ENCODE measurements at places on chromosomes 12 and 14.

GRCh38 chr12:47808050-47808449 is 11.7 kb downstream of the HDAC7 start:
- DNase-seq = no peak

DNA sequence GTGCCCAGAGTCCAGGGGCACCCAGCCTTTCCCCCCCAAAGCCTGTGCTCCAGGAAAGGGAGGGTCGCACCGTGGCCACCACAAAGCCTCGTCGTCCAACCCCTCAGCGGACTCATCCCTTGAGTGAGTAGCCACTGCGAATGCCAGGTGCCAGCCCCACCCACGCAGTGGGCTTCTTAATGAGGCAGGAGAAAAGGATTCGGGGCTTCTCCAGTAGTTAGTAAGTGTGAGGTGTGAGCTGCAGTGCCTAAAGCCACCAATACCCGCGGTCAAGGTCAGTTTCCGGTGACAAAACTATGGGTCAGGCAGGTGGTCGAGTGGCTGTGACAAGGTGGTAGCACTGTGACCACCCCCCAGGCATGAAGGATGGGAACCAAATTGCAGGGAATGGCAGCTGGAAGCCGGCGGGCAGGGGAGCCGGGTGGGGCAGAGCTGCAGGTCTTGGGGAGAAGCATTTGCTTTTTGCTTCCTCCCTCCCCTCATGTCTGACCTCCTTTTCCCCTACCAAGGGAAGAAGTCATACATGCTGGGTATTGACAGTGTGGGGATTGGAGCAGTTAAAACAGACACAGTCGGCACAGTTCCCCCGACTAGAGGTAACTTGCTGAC is 8.0 kb downstream of the RAN start:
- no peak for DNase-seq

- DNase-seq = no peak
Observed at GRCh38 chr12:91332302-91332701, 149.7 kb upstream of the DCN start.

- DNase-seq = no peak
Observed at GRCh38 chr14:101817501-101818001, 56.0 kb downstream of the PPP2R5C start.

DNA sequence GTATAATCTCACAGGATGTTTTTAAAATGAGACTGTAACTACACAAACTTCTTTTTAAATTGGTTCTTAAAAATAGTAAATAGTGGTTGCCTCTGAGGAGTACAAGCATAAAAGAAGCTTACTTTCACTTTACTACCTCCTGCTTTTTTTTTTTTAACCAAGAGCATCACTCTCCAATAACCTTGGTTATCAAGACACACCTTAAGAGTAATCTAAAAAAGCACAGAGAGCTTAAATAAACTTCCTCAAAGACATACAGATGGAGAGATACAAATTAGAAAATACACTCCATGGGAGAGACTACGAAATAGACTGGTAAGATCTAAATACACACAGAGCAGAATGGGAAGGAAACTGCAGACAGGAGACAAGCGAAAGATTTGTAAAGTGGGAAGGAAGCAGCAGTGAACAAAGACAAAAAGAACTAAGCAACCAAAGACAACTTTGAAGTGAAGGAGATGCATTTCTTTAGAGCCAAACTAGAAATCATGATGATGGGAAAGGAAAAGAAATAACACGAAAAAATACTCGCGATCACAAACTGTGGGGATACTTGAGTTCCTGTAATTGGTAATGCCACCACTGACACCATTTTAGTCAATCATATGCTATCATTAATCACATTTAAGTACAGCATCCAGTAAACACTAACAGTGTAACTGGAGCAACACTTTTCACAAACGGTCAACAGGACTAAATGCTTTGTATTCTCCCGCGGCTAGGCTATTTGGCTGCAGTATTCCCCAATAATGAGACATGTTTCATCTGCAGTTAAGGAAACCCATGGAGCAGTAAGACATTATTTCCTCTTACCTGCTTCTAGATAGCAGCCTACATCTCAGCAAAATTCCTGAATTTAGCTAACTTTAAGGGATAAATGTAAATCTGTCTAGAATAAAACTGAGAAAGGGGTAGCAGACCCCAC is 8.2 kb downstream of the SINHCAF start:
- DNase-seq = no peak

- no peak for DNase-seq
Observed at GRCh38 chr14:51872396-51872795, 12.0 kb downstream of the GNG2 start.

DNA sequence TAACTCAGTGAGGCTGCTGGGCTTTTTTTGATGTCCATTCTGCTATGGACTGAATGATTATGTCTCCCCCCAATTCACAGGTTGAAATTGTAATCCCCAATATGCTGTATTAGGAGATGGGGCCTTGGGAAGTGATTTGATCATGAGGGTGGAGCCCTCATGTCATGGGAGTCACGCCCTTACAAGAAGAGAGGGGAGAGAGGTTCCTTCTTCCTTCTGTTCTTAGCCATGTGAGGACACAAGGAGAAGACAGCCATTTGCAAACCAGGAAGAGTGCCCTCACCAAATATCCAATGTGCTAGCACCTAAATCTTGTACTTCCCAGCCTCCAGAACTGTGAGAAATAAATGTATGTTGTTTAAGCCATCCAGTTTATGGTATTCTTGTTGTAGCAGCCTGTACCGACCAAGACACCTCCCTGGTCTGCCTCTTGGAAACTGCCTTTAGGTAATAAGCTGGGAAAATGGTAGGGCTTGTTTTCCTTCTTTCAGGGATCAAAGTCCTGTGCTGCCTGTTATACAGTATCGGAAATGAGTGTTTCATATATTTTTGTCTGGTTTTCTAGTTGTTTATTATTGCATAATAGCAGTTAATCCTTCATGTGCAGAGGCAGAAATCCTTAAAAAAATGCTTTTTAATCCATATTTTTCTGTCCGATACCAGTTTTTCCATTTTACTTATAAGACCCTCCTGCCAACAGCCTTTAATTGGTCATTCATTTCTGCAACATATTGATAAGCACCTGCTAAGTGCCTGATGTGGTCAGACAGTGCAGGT is 16.3 kb downstream of the BORCS5 start:
- DNase-seq = no peak

DNA sequence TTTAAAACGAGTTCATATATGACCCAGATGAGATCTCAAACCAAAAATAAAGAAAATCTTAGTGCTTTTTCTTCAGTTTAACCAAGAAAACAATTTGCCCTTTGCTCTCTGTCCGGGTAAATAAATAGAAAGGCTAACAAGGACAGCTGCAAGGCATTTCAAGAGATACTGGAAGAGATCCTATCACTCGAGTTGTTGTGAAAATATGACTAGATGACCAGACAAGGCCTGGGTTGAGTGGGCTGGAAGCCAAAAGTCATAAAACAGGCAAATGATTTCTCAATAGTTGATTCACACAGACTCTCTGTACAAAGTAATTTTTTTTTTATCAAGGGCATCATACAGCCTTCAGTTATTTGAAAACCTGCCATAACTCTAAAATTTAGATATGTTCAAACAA is 55.9 kb upstream of the AVPR1A start:
- peak; percentile 10 for DNase-seq

- DNase-seq = no peak
Observed at GRCh38 chr14:74562515-74563232, 49.4 kb downstream of the LTBP2 start.

- peak; percentile 59 for DNase-seq
Observed at GRCh38 chr12:52740584-52740983, 36.6 kb downstream of the KRT76 start.

DNA sequence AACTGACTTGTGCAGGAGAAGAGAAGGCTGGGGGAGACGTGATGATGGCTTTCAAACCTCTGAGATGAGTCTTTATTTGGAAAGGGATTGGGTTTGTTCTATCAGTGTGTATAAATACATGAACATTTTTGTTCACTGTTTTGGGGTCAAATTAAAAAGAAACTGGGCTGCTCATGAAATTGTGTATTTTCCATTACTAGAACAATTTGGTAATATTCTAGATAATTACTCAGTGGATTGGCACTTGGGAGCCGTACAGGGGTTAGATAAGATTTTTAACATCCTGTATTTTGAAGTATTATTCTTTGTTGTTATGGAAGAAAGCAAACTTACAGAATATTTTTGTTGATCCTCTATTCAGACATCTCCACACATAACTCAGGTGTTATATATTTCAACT is 340.6 kb downstream of the PRKD1 start:
- peak; percentile 10 for DNase-seq

GRCh38 chr14:50335989-50336824 is 24.1 kb downstream of the DMAC2L start:
- DNase-seq = no peak

- DNase-seq = no peak
Observed at GRCh38 chr12:132154941-132155770, 10.9 kb downstream of the NOC4L start.

DNA sequence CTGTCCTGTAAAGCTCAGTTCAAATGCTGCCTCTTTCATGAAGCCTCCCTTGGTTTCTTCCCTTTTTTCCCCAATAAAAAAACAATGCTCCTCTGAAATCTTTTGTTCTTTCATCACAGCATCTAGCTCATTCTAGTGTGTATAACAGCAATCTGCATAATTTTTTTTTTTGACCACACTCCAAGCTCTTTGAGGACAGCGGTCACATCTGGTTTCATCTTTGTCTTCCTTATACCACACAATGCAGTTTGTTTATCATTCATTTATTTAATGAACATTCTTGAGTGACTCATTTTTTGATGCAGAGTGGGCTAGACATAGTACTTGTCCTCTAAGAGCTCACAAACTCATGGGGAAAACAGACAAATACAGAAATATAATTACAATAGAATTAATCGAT is 7.3 kb downstream of the GNG2 start:
- no peak for DNase-seq

DNA sequence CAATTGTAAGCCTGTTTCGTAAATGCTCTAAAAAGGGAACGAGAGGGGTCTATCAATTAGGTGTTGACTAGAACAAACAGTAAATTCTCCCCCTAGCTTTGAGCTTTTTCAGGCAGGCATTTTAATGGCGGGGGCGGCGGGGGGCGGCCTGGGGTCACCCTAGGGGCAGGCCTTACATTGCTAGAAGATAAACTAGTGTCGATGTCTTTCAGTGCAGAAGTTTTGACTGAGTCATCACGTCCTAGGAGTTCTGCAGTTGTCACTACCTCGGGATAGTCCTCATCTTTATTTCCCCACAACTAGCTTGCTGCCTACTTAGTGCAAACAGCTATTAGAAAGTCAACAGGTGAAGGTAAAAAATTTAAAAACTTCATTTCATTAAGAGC is 1.6 kb downstream of the ATP6V1D start:
- DNase-seq = no peak

DNA sequence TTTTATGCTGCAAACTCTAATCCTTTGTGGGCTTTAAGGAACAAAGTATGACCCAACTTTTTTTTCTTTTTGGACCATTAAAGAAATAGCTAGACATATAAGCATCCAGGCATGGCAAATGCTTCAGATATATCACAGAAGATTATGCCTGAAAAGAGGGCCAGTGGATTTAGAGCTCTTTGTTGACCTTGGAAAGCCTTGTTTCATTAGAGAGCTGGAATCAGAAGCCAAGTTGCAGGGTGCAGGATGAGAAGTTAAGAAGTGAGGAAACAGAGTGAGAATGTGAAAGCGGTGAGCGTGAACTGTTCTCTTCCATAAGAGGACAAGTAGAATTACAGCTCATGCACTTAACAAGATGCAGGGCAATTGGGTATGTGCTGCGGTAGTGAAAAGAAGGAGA is 373.7 kb downstream of the SYT1 start:
- no peak for DNase-seq

GRCh38 chr14:102870994-102871831 is 51.2 kb upstream of the AMN start:
- DNase-seq = no peak

GRCh38 chr14:73567951-73568885 is 795 bp upstream of the ACOT2 start:
- DNase-seq = no peak

DNA sequence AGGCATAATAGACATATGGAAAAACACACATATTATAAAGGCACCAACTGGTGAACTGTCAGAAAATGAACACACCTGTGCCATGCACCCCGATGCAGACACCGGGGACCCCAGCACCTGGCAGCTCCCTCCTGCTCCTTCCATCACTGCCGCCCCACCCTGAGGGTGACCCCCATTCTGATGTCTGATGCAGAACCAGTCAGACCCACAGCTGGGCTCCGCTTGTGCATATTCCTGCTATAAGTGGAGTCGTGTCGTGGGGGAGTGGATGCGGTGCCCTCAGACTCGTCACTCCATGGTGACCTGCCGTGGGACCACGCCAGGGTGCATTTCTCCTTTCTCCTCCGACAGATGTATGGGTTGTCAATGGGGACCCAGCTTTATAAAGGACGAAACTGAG is 45.7 kb upstream of the MEG3 start:
- DNase-seq = no peak

DNA sequence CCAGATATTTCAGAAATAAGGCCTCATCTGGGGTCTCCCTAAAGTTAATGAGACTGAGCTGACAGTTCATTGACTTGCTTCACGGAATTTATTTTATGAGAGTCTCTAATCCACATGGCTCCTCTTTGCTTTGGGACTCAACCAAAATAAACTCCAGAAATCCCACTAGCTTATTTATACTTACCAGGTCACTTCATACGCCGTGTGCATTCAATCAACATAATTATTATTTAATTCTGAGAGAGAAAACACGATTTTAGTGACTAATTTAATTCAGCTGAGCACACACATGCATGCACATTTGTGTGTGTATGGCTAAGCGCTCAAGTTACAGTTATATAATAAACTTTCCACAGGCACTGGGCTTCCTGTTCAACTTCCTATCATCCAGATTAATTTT is 333.4 kb upstream of the CCDC196 start:
- no peak for DNase-seq

- no peak for DNase-seq
Observed at GRCh38 chr12:109573914-109574244, 285 bp downstream of the MVK start.

DNA sequence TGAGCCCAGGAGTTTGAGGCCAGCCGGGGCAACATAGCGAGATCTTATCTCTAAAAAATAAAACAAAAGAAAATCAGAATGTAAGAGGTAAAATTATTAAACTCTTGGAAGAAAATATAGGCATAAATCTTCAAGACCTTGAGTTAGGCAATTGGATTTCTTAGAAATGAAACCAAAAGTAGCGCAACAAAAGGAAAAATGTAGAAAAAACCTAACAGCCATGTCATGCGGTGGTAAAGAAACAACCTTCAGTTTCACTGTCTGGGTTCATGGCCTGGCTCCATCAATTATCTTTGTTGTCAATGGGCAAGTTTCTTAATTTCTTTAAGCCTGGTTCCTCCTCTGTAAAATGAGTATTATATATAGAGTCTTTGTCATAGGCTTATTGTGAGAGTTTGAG is 5.6 kb upstream of the GCH1 start:
- DNase-seq = no peak

GRCh38 chr12:32561931-32562341 is 117.2 kb upstream of the DNM1L start:
- no peak for DNase-seq

GRCh38 chr12:62986844-62987243 is 51.9 kb upstream of the PPM1H start:
- DNase-seq = no peak

- DNase-seq = peak; percentile 89
Observed at GRCh38 chr12:82176761-82177490, 181.3 kb downstream of the CCDC59 start.

- no peak for DNase-seq
Observed at GRCh38 chr12:96812153-96812552, 94.9 kb upstream of the NEDD1 start.

All from NCI-H226 (cell line).